ENCODE measurements at places on chromosomes 13 and 19.

GRCh38 chr13:94020833-94021232 is 458.6 kb downstream of the DCT start:
- no peak for DNase-seq

GRCh38 chr19:7856679-7857663 is 17.2 kb downstream of the PRR36 start:
- no peak for DNase-seq

GRCh38 chr13:37775871-37776270 is 93.7 kb downstream of the TRPC4 start:
- no peak for DNase-seq

- DNase-seq, result no peak
Observed at GRCh38 chr19:12880551-12881171, 588 bp downstream of the DNASE2 start.

DNA sequence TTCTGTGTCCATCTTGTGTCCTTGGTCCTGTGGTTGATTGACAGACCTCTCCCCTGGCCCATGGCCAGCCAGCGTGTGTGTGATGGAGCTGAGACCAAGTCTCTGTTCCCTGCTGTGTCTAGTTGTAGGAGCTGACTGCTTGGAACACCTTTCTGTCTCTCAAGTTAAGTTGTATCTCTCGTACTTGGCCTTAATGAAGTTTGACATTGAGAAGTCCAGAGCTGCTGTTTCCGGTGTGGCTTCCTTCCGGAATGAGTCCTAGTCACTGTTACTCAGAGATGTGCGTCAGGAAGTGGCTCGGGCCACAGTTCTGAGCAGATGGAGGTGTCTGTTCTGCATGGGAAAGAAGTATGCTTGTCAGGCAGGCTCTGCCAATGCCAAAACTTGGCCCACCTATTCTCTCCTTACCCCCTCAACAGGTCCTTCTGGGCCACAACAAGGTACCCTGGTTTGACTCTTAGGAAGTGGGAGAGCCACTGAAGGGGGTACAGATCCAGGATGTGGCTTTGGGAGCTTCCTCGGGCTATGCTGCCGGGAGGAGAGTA is 54.3 kb downstream of the GATAD2A start:
- DNase-seq, result no peak

DNA sequence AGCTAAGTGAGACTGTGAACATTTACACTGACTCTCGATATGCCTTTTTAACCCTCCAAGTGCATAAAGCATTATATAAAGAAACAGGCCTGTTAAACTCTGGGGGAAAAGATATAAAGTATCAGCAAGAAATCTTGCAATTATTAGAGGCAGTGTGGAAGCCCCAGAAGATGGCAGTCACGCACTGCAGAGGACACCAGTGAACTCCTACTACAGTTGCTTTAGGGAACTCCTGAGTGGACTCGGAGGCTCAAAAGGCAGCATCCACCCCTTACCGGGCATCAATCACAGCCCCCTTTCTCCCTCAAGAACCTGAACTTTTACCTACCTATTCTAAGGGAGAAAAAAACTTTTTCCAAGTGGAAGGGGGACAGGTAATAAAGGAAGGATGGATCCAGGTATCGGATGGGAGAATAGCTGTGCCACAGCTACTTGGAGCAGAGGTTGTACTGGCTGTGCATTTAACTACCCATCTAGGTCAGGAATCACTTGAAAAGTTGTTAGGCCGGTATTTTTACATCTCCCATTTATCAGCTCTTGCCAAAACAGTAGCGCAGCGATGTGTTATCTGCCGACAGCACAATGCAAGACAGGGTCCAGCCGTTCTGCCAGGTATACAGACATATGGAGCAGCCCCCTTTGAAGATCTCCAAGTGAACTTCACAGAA is 80.1 kb downstream of the ZNF486 start:
- DNase-seq, result peak; percentile 4

- DNase-seq, result no peak
Observed at GRCh38 chr13:51155776-51156515, 44.9 kb upstream of the C13orf42 start.

DNA sequence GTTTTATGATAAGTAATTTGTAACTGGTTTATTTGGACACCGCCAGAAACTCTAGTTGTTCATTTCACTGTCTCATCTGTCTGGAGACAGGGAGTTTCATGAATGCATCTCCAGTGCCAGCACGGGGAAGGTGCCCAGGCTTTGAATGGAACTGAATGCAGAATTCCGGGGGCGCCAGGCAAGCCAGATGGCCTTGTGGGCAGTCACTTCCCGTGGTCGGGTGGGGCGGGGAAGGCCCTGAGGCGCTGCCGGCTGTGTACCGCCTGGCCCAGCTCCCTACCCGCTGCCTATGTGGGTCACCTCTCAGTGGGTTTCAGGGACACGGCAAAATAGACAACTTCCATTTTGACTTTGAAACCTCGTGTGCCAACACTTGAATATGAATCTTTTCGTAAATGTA is 28.8 kb upstream of the MCF2L start:
- DNase-seq, result no peak

DNA sequence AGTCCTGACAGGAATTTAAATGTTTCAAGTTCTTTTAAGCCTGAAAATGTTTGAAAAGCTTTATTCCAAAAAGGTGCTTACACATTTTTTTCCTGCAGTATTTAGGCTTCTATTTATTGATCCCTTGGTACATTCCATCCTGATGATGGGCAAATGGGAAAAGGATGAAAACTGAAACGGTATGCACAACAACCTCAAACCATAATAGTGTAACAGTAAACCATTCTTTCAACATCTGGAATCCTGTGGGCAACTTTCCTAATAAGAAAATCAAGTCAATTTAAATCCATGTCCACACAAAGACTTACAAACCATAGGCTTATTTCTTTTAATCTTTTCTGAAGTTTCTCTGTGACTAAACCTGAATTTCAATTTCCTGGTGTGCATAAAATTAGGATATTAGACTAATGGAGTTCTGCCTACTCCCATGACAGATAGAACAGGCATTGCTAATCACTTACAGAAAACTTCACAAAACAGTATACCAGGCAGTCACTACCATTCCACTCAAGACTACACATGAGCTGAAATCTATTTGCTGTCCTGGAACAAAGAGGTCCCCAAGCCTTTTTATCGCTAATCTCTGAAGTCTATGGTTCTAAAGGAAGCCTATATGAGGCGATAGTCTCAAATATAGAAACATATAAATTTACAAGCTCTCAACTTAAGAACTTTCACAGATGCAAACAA is 103.3 kb downstream of the DLEU7 start:
- DNase-seq, result no peak

All from stimulated activated CD4-positive, alpha-beta T cell treated with anti-CD3 and anti-CD28 coated beads, TNF-alpha, amount 100 ng/mL, for 48 hours (primary cell).